Activated CD4-positive, alpha-beta T cell treated with anti-CD3 and anti-CD28 coated beads for 48 hours (primary cell): ENCODE measurements at places on chromosomes 2 and 18.

- DNase-seq: no peak
Measured at GRCh38 chr2:157792335-157793052, 83.6 kb downstream of the ACVR1 start.

- no peak for DNase-seq
Measured at GRCh38 chr18:36441426-36442240, 144.1 kb downstream of the FHOD3 start.

- DNase-seq: no peak
Measured at GRCh38 chr2:1635823-1636222, 108.5 kb downstream of the PXDN start.

- no peak for DNase-seq
Measured at GRCh38 chr18:59149007-59149406, 9.3 kb downstream of the SEC11C start.

GRCh38 chr2:238938401-238939055 is 90.6 kb downstream of the TWIST2 start:
- no peak for DNase-seq

DNA sequence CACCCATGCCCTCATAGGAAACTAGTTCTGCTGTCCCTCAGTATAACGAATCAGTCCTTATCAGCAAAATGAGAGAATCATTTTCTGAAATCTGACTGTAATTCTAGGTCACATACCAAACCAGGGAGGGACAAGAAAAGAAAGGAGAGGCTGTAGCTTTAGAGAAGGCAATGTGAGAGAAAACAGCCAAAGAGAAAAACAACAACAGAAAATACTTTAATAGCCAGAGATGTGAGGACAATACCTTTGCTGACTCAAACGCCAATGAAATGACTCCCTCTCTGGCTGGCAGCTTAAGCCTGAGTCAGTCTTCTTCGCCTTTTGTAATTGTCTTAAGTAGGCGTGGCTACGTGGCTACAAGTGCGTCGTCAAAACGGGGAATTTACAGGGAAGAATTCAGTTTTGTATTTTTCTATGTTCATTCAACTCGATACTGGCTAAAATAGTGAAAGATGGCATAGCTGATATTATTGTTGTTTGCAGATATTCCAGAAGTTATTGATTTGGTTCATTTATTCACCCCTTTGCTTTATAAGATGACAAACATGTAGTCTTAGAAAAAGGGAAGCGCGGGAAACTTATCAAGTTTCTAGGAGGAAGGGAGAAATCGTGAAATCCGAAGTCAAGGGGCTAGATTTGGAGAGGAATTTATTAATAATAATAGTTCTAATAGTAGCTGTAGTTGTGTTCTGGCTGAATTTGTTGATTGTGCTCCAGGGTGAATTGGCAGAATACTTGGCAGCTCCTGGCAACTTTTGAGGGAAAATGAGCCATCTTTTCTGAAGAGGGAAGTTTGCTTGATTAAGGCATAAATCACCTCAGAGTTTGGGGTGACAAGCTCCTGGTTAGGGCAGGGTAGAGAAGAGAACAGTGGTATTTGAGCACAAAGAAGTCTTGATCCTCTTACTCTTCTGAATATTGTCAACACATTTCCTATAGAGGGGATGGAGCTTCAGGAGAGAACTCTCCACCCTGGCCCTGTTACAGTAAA is at the start of gene IL1A:
IL1A (minus strand) TSS at position 295 of the 991 bp plus-strand sequence. CDS start 723 bp downstream, outside the sequence.
- DNase-seq: no peak
